Activated naive CD4-positive, alpha-beta T cell treated with anti-CD3 and anti-CD28 coated beads for 36 hours (primary cell): ENCODE measurements at places on chromosomes 7 and 10.

DNA sequence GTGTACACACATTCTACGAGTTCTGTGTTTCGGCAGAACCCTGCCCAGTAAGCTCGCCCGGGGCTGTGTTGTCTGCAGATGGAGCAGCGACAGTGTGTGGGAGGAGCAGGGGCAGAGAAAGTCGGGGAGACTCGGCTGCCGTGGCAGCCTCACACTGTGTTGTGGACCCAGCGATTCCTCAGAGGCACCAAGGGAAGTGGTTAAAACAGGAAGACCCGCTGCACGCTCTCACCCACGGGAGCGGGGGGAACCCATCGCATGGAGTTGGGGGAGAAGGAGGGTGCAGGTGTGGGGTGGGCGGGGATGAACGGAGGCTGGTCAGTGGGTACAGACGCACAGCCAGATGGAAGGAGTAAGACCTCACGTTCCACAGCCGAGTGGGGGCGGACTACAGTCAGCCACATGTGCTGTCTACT is 250.2 kb downstream of the ELFN1 start:
- peak; percentile 54 for DNase-seq

- DNase-seq, result peak; percentile 57
These were observed 92.9 kb downstream of the SVOPL start for GRCh38 chr7:138608275-138608674.

DNA sequence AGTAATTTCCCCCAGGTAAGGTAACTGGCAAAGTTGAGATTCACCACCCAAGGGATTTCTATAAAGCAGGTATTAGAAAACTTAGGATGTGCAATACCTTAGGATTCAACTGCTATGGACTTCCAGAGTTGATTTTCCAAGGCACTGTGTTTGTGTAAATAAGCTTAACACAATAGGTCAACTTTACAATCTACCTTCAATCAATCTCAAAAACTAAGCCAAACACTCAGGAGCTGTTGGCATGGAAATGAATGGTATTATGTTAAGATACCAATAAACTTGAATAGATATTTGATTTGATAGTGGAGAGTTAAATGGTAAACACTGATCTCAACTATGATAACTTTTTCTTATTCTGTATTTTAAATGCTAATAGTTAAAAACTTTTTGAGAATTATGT is 762 bp upstream of the SEMA3E start:
- no peak for DNase-seq

- no peak for DNase-seq
These were observed 34.7 kb downstream of the RBM17 start for GRCh38 chr10:6123532-6123931.

DNA sequence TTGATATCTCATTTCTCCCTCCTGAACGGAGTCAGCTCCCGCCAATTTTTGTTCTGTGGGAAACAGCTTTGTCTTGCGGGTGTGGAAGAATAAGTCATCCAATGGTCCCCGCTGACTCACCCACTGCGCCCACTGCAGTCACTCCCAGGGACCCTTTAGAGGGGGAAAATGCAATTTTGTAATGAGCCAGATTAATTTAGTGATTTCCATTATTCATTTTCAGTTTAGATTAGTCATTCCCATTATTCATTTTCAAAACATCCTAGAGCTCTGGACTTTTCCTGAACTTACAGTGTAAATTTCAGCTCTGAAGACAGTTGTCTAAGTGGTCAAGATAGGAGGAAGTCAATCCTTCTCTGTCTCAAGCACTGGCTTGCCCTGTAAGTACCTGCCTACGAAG is 154.9 kb upstream of the TMEM72 start:
- no peak for DNase-seq

DNA sequence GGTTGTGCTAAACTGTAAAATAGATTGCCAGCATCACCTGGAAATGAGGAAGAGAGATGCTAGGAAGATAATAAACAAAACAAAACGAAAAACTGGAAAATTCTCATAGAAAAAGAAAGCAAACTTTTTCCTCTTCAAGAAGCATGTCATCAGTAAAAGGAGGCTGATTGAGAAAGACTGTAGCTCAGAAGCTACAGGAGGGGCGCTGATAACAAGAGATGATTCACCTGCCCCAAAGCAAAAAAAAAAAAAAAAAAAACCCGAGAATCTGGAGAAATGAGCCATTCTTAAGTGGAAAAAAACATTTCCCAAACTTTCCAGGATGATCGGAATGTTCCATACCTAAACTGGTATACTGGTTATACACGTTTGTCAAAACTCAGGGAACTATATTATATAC is 130.5 kb upstream of the C1QL3 start:
- no peak for DNase-seq

GRCh38 chr7:158815083-158815799 is 14.1 kb downstream of the ESYT2 start:
- DNase-seq, result no peak

GRCh38 chr7:128937647-128938543 is at the start of gene IRF5:
TSS of gene IRF5 (plus strand) at chr7:128937927. CDS start at chr7:128942082, 4,155 bp downstream.
- no peak for DNase-seq

DNA sequence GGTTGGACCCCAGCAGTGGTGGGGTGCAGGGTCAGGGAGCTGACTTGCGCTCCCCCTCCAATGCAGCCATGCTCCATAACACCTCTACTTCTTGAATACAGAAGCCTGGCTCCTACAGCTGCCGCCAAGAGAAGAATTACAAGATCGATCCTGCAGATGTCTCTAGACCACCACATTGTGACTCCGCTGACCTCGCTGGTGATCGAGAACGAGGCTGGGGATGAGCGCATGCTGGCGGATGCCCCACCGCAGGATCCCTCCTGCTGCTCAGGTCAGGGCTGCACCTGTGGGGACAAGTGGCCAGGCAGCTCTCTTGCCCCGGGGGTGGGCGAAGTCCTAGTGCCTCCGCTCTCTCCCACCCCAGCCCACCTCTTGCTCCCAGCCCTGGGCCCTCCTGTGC is 31.7 kb downstream of the ITIH2 start:
- no peak for DNase-seq

- no peak for DNase-seq
These were observed 33.6 kb downstream of the PRF1 start for GRCh38 chr10:70568781-70569495.

DNA sequence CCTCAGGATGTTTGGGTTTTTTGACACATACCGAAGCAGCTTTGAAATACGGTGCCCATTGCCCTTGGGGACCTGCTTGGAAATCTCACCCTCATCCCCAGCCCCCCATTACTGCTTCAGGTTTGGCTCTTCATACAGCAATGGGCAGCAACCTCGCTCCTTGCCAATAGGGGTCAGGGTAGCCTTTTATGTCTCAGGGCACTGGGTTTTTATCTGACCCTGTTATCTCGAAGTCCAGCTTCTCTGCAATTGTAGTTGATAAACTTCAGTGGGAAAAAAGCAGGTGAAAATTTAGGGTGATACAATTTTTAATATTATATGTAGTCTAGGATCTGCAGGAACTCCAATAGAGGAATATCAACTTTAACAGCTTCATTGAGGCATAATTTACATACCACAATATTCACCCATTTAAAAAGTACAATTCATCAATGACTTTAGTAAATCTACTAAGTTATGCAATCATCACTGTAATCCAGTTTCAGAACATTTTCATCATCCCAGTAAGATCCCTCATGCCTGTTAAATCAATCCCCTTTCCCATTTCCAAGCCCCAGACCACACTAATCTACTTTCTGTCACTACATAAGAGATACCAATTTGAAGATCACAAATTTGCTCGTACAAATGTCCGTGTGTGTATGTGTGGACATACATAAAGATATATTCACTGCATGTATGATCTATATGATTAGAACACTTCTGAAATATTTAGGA is 386.2 kb downstream of the KCNMA1 start:
- DNase-seq, result peak; percentile 9

- no peak for DNase-seq
These were observed 900.3 kb downstream of the IPMK start for GRCh38 chr10:57367412-57367811.

DNA sequence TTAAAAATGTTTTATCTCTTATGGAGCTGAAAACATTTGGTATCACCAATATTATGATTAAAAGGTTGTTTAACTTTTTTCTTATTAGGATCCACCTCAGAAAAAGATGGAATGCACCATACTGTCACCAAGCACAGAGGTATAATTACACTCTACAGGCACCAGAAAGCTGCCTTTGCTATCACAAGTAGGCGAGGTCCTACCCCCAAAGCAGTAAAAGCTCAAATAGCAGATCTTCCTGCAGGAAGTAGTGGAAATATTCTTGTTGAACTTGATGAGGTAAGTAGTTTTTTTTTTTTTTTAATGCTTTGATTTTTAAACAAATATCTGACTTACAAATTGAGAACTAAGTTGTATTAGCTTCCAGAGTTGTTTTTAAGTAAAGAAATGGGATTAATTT is 68.5 kb downstream of the BTAF1 start:
- no peak for DNase-seq

DNA sequence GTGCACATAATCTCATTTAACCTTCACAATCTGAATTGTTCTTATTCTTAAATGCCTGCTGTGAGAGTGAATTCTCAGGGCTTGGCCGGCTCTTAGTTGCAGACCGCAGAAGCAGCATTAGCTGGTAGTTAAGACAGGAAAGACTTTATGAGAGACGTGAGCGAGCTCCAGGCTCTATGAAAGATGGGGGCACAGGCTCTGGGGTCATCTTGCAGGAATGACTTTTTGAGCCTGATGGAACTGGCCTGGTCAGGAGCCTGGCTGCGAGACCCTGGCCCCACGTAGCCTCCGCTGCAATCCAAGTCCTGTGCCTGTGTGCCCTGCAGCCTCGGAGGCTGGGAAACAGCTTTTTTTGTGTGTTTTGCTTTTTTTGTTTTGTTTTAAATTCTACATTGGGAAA is 958.8 kb upstream of the ZNF722 start:
- no peak for DNase-seq

DNA sequence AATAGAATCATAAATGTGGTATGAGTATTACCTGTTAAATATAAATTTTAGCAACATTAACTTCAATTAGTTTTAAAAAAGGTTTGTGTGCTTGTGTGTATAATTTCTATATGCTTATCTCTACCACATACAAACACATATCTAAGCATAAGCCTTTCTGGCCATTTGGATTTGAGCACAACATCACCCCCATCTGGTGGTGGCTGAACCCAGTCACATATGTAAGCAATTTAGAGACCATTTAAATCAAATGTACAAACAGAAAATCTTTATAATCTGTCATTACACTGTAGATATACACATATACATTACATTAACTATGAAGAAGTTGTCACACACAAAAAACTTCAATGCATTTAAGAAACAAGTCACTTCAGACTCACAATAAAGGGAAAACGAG is 31.7 kb downstream of the GPR22 start:
- DNase-seq, result peak; percentile 48

DNA sequence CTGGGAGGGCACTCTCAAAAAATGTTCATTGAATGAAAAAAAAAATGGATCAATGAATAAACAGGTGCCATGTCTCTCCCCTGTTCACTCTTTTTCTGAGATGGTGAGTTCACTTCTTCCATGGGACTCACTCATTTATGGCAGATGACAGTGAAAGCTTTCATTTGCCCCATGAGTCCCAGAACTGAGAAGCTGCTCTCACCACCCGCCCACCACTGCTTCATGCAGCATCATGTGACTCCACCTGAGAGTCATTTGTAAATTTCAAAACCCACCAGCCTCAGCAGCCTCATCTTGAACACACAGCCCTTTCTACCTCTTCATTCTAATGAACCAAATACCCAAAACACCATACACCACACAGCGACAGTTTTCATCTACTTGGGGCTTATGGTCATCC is 64.9 kb downstream of the SCRN1 start:
- DNase-seq, result no peak

DNA sequence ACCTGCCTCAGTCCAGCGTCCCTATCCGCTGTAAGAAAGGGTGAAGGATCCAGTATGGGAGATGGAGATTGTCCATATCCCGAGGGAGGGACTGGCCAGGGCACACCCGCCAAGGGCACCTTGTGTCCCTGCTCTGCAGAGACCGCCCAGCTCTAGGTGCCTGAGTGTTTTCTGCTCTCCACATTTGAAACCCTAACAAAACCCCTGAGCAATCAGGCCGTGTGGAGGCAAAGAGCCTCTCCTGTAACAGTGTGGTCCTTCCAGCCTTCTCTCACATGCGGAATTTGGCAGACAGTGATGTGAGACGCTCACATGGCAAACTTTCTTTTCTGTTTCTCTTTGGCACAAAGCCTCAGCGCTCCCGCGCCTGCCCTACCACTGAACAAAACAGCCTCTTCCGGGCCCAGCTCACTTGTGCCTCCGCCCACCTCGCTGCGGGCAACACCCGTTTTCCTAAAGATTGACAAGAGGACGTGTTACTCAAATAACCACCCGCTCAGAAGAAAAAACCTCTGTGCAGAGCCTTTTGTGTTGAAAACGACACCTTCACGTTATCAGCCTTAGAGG is 514.8 kb downstream of the DNAJB6 start:
- DNase-seq, result peak; percentile 93

DNA sequence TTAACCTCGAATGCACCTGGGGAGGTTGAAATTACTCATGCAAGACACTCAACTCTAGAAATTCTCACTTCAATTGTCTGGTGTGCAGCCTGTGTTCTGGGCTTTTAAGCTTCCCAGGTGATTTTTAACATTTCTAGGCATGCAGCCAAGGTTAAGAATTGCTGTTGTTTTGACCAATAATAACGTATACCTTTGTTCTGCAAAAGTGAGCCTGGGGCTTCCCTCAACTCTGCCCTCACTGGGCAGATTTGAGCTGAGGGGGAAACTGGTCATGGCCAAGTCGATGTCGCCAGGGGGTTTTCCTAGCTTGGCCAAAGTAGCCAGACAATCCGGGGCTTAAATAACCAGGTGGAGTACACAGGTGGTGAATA is 568 bp downstream of the PRSS2 start:
- DNase-seq, result peak; percentile 10

GRCh38 chr10:30724296-30724695 is 94.7 kb upstream of the LYZL2 start:
- no peak for DNase-seq

GRCh38 chr7:157138101-157138423 is 664 bp upstream of the UBE3C start:
- no peak for DNase-seq

DNA sequence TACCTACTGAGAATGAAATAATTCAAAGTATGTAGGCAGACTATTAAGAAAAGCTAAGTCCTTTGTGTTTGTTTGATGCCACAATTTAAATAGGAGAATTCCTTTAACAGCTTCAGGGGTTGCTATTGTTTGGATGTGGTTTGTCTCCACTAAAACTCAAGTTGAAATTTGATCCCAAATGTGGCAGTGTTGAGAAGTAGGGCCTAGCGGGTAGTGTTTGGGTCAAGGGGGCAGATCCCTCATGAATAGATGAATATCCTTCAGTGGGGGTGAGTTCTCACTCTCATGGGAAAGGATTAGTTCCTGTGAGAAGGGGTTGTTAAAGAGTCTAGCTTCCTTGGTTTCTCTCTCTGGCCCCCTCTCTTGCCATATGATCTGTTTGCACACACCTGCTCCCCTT is 97.0 kb downstream of the HGF start:
- DNase-seq, result no peak

GRCh38 chr7:128841921-128842673 is 11.9 kb downstream of the FLNC start:
- DNase-seq, result peak; percentile 62

- DNase-seq, result peak; percentile 38
These were observed 62.7 kb downstream of the ADCYAP1R1 start for GRCh38 chr7:31114593-31115343.
